ENCODE measurements at places on chromosomes 1 and 21.

DNA sequence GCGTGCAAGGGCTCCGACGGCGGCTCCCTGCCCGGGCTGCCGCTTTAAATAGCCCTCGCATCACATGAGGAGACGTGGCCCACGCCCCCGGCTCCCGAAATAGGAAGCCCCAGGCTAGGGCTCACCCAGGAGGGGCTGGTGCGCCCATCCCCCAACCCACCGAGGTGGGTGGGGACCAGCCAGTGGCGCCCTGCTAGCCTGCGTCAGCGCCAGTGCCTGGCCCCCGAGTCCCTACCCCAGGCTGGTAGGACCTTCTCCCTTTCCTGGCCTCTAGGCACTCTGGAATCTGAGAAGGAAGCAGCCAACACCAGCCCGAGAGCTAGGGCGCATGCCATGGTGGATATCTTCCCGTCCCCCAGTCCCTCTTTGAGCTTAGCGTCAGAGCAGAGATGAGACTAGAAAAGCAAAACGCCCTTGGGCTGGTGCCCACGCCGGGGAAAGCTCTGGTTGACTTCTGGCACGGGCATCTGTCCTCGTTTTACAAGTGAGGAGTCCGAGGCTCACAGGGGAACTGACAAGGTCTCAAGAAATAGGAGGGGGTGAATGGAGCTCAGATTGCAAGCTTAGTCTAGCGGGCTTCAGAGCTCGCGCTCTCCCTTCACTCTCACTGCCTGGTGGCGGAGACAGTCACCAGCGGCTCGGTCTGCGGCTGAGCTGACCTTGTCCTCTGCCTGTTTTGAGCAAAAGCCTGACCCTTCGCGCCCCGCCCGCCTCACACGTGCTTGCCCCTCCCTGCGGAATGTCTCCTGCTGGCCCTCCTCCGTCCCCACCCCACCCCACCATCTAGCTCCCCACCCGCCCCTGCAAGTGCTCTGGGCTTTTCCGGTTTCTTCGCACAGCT lies at the start of gene FABP3:
TSS of gene FABP3 (minus strand) at position 21 of the 841 bp plus-strand sequence. CDS start 62 bp downstream, outside the sequence.
- peak; percentile 63 for DNase-seq

DNA sequence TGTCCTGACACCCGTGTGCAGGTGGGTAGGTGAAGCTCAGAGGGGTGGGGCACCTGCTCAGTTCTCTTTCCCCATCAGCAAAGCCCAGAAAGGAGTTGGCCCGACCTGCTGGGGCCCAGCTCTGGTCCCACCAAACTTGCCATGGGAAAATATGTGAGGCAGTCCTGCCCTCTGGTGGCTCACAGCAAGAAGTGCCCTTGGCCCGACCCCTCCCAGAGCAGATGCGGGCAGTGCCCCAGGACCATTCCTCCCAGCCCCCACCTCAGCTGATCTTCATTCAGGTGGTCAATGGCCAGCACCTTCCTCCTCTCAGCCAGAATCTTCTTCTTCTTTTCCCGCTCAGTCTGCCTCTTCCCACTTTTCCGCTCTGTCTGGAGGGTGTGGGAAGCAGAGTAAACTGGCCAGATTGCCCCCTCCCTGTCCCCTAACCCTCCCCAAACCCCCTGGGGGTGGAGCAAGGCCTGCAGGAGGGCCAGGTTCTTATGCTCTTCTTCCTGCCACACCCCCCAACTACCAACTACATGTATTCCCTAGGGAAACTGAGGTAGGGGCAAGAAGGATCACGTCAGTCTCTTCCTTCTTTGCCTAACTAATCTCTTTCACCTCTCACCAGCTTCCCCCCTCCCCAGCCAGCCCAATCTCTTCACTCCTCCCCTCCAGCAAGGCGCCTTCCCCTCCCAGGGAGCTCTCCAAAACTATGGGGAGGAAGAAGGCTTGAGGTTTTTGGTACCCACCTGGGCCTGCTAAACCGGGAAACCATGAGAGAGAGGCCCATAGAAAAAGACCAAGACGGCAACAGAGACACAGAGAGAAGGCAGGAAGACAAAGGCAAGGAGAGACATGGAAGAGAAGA lies 15.6 kb downstream of the TNNT2 start:
- peak; percentile 12 for DNase-seq

DNA sequence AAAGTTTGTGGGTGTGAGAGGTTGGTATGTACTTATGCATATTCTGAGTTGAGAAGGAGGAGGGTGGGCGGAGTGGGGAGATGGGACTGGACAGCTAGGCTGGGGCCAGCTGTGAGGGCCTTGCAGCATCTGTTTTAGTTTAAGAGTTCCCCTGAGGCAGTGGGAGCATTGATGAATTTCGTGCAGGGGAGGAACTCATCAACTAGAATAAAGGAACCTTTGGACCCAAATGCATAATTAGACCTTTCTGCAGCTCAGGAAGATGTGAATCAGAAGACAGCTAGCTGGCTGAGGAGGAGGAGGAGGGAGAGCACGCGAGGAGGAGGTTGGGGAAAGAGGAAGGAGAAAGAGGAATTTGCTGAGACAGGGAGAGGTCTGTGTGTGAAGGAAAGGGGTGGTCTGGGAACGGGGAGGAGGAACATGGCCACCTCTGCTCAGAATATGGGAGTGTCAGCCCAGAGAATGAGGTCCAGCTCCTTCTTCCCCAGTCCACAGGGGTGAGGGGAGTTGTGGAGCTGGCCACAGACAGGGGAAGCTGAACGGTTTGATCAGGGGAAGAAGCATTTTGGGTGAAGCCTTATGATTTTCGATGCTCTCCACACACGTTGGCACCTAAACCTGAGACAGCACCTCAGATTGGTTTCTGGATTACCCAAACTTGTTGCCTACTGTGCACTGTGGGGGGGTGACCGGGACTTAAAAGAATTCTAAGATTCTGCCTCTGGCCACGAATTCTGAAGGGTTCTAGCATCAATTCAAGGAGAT lies 27.7 kb downstream of the MYOG start:
- peak; percentile 17 for DNase-seq

GRCh38 chr21:42002421-42002958 lies 7.7 kb downstream of the ZBTB21 start:
- DNase-seq = peak; percentile 73

DNA sequence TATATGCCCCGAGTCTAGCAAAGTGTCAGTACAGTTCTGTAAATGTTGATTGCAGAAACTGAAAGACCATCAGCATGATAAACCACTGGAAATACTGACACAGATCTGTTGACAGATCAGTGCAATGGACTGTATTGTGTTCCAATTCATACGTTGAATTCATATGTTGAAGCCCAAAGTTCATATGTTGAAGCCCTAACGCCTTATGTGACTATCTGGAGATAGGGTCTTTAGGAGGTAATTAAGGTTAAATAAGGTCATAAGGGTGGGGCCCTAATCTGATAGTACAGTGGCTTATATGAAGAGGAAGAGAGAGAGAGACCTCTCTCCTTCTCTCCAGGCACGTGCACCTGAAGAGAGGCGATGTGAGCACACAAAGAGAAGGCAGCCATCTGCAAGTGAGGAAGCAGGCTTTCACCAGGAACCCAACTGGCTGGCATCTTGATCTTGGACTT lies 144.7 kb downstream of the MRPL39 start:
- DNase-seq = no peak

GRCh38 chr1:38284953-38285352 lies 238.4 kb upstream of the POU3F1 start:
- no peak for DNase-seq

GRCh38 chr1:44236490-44237272 lies 23.4 kb downstream of the DMAP1 start:
- DNase-seq = no peak

- DNase-seq = peak; percentile 91
Observed at GRCh38 chr1:186983327-186983726, 154.6 kb downstream of the PLA2G4A start.

DNA sequence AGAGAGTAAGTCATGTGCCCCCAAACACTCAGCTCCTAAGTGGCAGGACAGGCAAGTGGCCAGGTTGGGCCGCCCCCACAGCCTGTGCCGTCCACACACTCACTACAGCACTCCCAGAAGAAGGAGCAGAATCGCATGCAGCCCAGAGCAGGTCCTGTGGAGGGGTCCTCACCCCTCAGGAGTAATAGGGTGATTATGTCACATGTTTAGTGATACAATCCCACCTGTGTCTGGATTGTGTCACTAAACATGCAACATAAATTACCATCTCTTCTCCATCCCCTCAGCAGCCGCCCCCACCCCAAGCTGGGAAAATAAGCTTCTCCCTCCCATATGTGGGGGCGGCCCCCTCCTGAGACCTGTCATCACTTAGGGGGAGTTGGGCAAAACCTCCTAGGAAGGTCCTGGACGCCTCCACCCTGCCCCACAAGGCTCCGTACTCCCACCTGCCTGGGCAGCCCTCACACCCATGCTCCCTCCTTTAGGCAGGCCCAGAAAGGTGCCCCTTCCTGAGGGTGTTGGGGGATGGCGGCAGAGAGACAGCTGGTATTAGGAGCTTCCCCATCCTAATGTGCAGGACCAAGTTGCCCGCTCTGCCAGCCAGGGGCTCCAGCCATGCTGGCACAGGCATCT lies 56.9 kb downstream of the STUM start:
- no peak for DNase-seq

All from fibroblast of gingiva (primary cell).